ENCODE measurements at places on chromosomes 1 and 21.
A peak's percentile ranks its signal among the peaks of the same experiment; 100 is the strongest.

GRCh38 chr1:197614916-197615692 lies 160.2 kb downstream of the DENND1B start:
- peak; percentile 40 for DNase-seq

- DNase-seq: no peak
Measured at GRCh38 chr21:42617486-42617885, 35.9 kb upstream of the PDE9A start.

GRCh38 chr1:40638097-40639036 lies 27.1 kb downstream of the RIMS3 start:
- no peak for DNase-seq

- peak; percentile 74 for DNase-seq
Measured at GRCh38 chr1:201025571-201026002, 2.1 kb upstream of the KIF21B start.

- no peak for DNase-seq
Measured at GRCh38 chr1:154741741-154742495, 128.2 kb downstream of the KCNN3 start.

GRCh38 chr1:33182401-33182841 lies 578 bp upstream of the TRIM62 start:
- peak; percentile 35 for DNase-seq

DNA sequence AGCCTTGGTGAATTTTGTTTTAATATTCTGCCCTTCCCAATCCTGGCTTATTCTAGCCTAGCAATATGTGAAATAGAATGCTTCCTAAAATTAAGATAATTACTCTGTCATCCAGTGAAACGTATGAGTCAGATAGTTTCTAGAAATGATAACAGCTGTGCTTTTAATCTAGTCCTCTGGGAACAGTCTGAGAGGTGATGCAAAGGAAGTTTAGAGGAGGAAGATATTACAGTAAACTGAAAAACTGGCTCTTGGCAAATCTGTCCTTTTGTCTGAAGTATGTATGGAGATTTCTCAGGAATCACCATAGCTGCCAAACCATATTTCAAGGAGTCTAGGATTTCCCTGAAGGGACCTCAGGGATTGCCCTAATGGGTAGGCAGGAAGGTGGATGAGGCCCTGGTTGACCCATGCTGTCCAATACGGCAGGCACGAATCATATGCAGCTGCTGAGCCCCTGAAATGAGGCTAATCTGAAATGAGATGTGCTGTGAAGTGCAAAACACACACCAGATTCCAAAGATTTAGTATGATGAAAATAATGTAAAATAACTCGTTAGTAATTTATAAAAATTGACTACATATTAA lies 70.8 kb upstream of the LBR start:
- DNase-seq: peak; percentile 31

DNA sequence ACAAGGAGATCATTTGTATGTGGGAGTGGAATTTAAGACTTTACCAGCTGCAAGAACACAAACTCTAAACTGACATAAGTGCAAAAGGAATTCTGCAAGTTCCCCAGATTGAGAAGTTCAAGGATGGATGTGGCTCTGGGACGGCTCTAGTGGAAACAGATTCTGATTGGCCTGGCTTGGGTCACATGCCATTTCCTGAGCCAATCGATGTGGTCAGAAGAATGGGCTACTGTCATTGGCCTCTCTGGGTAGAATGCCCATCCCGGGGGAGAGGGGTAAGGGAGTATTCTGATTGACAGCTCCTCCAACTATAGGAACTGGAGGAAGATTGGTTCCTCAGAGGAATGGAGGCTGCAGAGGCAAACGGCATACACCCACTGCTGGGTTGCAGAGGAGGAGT lies 6.0 kb upstream of the IFNLR1 start:
- peak; percentile 16 for DNase-seq

GRCh38 chr1:93676427-93676826 lies 5.2 kb downstream of the BCAR3 start:
- DNase-seq: no peak

DNA sequence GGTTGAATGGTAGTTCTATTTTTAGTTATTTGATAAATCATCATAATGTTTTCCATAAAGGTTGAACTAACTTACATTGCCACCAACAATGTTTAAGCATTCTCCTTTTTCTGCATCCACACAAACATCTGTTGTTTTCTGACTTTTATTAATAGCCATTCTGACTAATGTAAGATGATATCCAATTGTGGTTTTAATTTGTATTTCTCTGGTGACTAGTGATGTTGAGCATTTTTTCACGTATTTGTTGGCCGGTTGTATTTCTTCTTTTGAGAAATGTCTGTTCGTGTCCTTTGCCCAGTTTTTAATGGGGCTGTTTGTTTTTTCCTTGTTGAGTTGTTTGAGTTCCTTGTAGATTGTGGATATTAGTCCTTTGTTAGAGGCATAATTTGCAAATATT lies 24.6 kb upstream of the SLC35F3 start:
- no peak for DNase-seq

DNA sequence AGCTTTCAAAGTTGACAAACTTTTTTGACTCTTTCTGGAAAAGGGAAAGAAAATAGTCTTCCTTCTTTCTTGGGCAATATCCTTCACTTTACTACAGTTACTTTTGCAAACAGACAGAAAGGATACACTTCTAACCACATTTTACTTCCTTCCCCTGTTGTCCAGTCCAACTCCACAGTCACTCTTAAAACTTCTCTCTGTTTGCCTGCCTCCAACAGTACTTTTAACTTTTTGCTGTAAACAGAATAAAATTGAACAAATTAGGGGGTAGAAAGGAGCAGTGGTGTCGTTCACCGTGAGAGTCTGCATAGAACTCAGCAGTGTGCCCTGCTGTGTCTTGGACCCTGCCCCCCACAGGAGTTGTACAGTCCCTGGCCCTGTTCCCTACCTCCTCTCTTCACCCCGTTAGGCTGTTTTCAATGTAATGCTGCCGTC lies 160.8 kb upstream of the SGIP1 start:
- no peak for DNase-seq

DNA sequence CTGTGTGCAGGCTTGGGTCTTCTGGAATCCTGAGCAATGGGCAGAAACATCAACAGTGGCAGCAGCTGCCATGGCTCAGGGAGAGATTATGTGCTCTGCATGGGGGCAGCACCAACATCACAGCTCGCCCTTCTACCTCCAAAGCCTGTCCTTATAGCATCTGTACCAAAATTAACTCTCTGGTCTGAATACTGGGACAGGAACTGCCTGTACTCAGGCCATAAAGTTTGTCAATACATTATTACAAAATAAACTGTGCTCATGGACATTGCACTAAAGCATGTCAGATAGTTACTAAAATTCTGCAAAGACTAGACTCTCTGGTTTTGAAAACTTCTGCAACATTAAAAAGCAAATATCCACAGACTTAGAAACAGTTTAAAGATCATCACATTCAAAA lies 91.6 kb downstream of the ZC3H11B start:
- DNase-seq: no peak

DNA sequence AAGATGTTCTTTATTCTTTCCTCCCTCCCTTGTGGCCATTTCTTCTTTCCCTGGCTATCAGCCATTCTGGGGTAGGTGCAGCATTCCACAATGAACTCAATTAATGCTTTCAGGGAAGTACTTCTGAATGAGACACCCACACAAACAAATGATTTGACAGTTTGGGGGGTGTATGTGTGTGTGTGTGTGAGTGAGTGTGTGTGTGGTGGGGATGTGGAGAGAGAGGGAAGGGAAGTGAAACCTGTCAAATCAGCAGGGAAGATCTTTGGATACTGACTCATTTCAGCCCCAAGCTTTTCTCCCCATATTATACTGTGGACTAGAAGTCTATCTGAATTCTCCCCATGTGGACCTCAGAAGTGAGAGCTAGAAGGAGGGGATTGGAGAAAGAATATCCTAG lies 154.9 kb upstream of the CD34 start:
- DNase-seq: peak; percentile 35

DNA sequence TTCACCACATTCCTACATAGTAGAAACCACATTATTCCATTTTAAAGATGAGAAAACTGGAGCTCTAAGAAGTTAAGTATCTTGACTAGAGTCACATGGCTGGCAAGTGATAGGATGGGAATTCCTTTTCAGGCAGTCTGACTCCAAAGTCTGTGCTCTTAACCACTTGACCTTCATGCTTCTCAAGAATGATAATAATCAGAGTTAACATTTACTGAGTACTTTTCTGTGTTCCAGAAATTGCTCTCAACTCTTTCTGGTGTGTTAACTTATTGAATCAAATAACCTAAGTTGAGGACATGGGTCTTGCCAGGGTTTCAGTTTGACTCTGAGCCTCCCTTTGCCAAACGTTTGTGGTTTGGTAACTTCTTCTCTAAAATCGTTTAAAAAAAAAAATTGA lies 169.4 kb downstream of the RASAL2 start:
- peak; percentile 44 for DNase-seq

DNA sequence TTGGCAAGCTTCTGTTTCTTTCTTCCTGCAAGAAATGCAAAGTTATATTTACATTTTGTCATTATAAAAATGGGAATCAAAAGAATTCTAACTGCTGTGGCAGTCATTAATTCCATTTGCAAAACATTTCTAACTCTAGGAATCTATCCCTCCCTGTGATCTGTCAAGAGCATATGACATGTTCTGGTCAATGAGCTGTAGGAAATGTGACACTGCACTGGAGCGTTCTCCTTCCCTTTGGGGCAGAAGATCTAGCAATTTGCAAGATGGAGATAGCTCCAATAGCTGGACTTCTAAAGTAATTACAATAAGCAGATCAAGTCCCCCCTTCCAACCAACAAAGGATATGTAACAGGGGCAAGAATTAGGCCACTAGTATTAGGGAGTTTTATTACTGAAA lies 6.3 kb downstream of the TOMM20 start:
- DNase-seq: no peak

GRCh38 chr21:44901391-44902074 lies 19.2 kb downstream of the ITGB2 start:
- no peak for DNase-seq

DNA sequence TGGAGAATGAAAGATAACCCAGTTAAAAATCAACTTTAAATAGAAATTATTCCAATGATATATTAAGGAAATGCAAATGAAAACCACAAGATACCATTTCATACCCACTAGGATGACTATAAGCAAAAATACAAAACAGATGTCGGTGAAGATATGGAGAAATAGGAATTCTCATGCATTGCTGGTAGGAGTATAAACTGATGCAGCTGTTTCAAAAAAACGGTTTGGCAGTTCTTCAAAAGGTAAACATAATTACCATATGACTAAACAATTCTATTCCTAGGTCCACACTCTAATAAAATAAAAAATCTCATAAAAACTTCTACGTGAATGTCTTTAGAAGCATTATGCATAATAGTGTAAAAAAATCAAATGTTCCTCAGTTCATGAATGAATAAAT lies 763.3 kb upstream of the BRINP3 start:
- DNase-seq: peak; percentile 75

DNA sequence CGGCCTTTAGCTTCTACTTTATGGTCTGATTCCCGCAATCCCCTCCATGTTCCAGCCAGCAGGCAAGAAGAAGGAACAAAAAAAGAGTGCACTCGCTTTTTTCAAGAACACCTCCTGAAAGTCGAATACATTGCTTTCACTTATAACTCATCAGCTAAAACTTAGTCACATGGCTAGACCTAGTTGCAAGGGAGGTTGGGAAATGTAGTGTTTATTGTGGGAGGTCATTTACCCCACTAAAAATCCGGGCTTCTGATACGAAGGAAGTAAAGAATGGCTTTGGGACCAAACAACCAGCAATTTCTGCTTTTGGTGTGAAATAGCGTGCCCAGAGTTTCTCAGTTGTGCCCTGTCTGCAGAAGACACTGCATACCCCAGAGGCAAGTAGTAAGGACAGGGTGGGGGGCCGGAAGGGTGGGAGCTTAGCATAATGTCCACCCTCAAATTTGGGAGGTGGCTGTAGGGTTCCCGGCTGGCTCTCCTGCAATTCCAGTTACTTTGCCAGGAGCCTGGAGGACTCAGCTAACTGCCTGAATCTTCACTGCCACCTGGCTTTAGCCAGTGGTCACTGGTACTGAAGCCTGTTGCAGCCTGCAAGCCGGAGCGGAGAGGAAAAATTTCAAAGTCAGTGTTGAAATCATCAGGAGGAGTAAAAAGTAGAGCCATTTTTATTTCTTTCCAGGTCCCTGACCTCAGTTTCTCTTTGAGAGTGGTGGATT lies 57.7 kb upstream of the F3 start:
- no peak for DNase-seq

- peak; percentile 47 for DNase-seq
Measured at GRCh38 chr21:25639551-25640201, 618 bp downstream of the JAM2 start.
